Activated CD8-positive, alpha-beta T cell treated with anti-CD3 and anti-CD28 coated beads for 36 hours (primary cell): ENCODE measurements at places on chromosomes 3 and 15.

DNA sequence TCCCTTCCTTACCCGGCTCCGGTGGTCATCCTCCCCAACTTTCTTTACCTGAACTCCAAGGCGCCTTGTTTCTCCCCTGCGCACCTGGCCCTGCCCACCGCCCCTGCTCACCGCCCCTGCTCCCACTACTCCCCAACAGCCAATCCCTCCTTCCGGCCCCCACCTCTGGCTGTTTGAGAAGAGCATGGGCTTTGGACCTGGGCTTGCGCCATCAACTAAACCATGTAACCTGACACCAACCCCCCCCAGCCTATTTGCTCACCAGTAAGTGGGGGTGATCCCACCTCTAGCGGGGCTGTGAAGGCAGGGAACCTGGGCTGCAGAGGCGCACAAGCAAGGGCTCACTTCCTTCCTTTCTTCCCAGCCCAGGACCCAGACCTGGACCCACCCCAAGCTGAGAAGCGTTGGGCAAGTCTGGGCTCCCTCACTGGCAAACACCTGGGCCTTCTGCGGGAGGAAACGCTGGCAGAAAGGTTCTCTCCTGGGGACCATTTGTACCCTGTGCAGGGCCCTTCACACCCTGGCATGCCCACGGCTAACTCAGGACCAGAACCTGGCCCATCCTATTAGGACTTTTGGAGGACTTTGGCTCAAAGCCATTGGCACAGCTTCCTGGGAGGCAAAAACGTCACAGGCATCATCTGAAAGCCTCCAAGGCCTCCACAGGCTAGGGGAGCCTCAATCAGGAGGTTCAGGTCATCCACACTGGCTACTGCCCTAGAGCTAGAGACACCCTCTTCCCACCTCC, at the start of gene PLXNB1:
Gene PLXNB1, minus strand, starts transcription at position 127 of the 748 bp plus-strand sequence. CDS start 5,475 bp downstream, outside the sequence.
- H3K27ac ChIP-seq, result no peak within 1 kb of the TSS
- H3K4me3 ChIP-seq, result peak within 1 kb of the TSS; percentile 72
- peaks cover 12% of the 10 kb centered on the region for H3K36me3 ChIP-seq
- H3K4me1 ChIP-seq, result peaks cover 7% of the 10 kb centered on the region

DNA sequence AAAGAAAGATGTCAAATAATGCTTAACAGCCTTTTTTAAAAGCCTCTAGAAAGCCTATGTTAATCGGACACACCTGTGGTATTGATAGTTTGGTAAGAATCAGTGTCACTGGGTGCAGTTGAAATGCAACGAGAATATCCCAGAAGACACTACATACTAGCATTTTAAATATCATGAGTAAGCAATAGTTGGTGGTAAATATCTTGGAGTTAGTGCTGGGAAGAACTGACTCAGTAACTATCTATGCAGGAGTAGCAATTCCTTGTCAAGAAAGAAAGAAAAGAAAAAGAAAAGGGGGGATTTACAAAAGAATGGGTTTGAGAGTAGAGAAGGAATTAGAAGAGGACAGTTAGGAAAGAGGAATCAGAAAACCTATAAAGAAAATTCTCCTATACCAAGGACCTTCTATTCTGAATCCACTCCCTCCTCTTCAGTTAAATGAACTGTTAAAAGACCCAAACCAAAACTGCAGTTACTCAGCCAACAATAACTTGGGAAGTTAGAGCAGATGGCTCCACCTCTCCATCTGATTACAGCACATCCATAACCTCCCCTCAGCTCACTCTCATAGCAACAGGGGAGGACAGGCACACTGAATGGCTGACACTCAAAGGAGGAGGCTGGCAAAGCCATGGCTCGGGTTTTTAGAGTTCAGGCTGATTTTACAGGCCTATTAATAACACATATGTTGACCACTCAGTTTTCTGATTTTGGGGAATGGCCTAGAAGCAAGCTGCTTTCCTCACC, 207.6 kb upstream of the MDFIC2 start:
- H3K36me3 ChIP-seq, result no peaks in the 10 kb centered on the region
- no peak overlapping the region for H3K27ac ChIP-seq
- H3K27me3 ChIP-seq, result peaks cover 7% of the 10 kb centered on the region
- no peak overlapping the region for H3K4me3 ChIP-seq
- no peaks in the 10 kb centered on the region for H3K4me1 ChIP-seq
- DNase-seq, result no peak

- H3K36me3 ChIP-seq, result peaks cover 12% of the 10 kb centered on the region
- no peak overlapping the region for H3K4me3 ChIP-seq
- H3K27ac ChIP-seq, result no peak overlapping the region
- no peak for DNase-seq
- H3K4me1 ChIP-seq, result no peaks in the 10 kb centered on the region
Observed at GRCh38 chr15:56653107-56653506, 80.2 kb downstream of the ZNF280D start.

GRCh38 chr3:87145553-87145952, 81.6 kb upstream of the CHMP2B start:
- H3K36me3 ChIP-seq, result peaks cover 2% of the 10 kb centered on the region
- peak; percentile 36 for DNase-seq
- H3K4me3 ChIP-seq, result no peak overlapping the region
- H3K27me3 ChIP-seq, result no peaks in the 10 kb centered on the region

GRCh38 chr3:168973897-168974296, 689.6 kb downstream of the MECOM start:
- DNase-seq, result no peak
- H3K27me3 ChIP-seq, result no peaks in the 10 kb centered on the region
- no peak overlapping the region for H3K4me3 ChIP-seq
- H3K4me1 ChIP-seq, result no peaks in the 10 kb centered on the region

DNA sequence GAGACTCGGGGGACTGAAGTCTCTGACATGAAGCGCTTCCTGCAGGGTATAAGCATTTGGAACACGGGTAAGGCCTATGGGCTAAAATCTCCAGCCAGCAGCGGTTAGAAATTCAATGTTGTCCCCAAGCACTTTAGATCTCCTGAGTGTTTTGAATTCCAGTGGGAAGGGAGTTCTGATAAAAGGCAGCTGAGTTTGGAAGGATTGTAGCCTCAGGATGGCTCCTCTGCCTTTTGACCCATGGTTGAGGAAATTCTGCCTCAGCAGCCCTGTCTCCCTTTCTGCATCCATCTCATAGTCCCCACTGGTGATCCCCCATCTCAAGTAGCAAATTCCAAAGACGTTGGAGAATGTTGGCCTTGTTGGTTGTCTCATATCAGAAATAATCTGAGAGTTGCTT, 24.2 kb upstream of the HACD2 start:
- peaks cover 19% of the 10 kb centered on the region for H3K4me1 ChIP-seq
- no peaks in the 10 kb centered on the region for H3K27me3 ChIP-seq
- no peak overlapping the region for H3K4me3 ChIP-seq
- H3K27ac ChIP-seq, result no peak overlapping the region

- H3K4me1 ChIP-seq, result peaks cover 39% of the 10 kb centered on the region
- peaks cover 14% of the 10 kb centered on the region for H3K36me3 ChIP-seq
- no peaks in the 10 kb centered on the region for H3K27me3 ChIP-seq
- H3K27ac ChIP-seq, result peak overlapping the region; percentile 79
- no peak for DNase-seq
- no peak overlapping the region for H3K4me3 ChIP-seq
Observed at GRCh38 chr3:183159333-183159732, 3.2 kb downstream of the LAMP3 start.
